ENCODE measurements at places on chromosomes 11 and 22. TPM values are rescaled to one million over a fixed set of nuclear protein-coding genes. Genes with fewer than 3 reads are reported as not detected.

DNA sequence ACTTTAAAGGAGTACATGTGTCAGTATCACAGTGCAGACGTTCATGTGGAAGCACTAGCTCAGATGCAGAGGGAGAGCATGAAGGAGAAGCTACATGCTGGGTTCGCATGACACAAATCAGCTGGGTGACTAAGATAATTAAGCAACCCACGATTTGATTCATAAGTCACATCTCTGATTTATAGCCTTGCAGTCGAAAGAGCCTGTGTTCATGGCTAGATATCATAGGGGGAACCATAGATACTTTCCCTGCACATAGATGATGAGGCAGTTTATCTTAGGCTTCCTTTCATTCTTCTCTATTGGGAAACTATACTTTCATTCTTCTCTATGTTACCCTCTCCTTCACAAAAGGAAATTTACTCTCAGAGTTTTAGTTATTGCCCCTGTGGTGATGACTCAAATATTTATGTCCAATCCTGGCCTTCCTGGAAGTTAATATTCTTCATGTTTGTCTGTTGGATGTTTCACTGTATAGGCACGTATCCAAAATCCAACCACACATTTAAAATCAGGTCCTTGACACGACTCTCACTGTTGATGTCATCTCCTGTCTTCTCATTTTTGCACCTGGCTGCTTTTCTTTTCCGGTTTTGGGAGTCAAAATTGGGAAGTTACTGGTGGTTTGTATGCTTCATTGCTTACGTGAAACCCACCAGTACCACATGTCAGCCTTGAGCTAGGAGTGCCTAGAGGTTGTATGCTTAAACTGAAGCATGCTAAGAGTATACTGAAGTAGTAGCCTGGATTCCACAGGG is 56.3 kb upstream of the SLC5A12 start:
- no peak for DNase-seq

GRCh38 chr11:93904716-93905115 is 54.3 kb upstream of the VSTM5 start:
- DNase-seq: no peak

DNA sequence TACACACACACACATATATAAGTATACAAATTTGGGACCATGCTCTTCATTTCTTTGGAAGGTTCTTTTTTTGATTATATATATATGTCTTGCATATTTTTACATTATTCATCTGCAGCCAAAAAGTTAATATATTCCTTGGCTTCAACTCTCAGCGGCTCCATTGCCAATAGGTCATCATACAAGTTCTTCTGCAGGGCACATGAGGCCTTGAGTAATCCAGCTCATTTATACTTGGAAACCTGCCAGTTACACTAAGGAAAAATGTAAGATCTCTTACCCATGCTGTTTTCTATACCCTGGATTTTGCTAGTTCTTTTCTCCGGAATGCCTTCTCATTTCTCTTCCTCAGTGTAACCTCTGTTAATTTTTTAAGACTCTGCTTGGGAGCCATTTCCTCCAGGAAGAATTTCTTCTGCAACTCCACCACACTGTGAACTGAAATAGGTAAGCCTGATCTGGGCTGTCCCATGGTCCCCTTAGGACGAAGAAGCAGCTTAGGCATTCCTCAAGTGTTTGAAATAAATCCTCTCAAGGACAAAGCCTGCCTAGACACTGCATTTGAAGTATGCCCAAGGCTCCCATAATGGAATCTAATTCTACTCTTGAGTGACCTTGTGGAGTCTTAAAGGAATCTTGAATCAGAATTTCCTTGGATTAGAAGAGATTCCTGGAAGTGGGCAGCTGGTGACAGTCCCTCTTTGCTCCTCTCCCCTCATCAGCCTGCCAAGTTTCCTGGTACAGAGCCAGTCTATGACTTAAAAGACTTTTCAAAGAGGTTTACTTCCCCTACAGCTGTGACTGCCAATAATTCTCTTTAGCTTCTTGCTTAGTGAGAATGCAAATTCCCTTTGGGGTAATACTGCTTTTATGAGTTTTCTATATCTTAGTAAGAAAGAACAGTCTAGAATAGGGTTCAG is 182.8 kb downstream of the C11orf87 start:
- no peak for DNase-seq

DNA sequence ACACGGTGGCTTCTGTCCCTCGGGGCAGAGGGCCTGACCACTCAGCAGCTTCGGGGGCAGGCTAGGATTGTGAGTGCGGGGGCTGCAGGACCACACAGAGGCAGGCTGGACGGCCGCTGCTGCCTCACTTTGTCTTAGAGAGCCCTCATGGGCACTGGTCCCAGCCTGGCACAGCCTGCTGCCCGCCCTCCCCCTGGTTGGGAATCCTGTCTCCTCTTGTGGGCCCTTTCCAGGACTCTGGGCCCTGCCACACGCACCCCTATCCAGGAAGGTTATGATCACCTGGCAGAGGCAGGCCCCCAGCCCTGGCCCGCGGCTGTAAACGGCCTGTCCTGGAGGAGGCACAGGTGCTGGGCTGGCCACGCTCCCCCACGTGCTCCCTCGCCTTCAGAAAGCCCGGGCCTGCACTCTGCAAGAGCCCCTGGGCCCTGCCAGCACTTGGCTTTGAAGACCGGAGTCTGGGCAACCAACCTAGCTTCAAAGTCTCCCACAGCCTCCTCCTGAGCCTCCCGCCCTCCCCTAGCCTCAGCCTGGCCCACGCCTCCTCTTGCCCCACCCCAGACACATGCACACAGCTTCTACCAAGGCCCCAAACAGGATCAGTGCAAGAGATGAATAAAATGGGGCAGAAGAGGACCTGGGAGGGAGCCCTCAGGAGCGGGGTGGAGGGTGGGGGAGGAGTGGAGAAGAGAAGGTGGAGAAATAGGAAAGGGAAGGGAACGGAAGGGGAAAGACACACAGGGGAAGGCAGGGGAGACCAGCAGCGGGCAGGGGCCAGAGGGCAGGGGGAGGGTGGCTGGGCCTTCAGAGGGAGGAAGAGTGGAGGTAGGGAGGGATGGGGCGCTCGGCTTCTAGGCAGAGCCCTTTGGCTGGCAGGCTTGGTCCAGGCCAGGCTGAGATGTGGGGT is 31.0 kb downstream of the SYT7 start:
- DNase-seq: no peak

- no peak for DNase-seq
Observed at GRCh38 chr11:1899090-1899489, 7.4 kb upstream of the PRR33 start.

DNA sequence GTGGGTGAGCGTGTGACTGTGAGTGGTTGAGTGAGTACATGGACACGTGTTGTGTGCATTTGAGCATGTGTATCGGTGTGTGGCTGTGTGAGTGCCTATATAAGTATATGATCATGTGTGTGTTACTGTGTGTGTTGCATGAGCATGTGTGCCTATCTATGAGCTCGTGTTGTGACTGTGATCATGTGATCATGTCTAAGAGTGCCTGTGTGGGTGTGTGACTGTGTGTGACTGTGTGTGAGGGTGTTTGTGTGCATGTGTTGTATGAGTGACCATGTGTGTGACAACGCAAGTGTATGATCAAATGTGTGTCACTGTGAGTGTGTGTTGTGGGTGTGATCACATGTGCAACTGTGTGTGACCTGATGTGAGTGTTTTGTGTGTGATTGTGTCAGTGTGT is 88.8 kb downstream of the UBASH3B start:
- DNase-seq: no peak

Gene RIBC2
- total RNA-seq: 3.5 TPM

Gene NTM
- not detected for total RNA-seq

Gene OR51T1
- total RNA-seq: not detected

Gene APOL5
- total RNA-seq: not detected

Gene CHRNA10
- 2.1 TPM for total RNA-seq
